ENCODE measurements at places on chromosomes 2 and 18.

DNA sequence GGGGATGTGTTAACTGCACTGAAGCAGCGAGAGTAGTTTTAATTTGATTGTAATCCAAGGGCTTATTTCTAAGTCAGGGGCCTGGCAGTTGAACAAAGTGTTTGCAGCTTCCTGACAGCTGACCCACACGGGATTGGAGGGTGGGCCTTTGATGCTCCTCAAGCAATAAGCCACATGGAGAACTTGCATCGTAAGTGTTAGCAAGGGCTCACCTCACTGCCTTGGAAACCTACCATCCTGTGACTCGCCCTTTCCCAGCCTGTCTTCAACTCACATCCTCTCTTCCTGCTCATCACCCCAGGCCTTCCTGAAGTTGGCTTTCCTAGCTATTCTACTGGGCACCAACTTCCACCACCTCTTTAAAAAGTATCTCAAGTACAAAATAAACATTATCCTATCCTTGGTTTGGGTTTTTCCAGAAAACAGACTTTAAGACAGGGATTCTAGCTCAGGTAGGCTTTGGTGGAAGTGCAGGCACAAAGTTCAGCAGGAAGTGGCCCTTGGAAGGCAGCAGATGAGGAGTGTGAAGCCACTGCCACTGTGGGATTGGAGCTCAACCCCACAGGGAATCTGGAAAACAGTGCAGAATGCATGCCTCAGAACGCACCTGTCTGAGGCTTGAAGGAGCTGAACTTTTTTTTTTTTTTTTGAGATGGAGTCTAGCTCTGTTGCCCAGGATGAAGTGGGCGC lies 31.6 kb downstream of the B3GNT2 start:
- no peak for DNase-seq

- peak; percentile 30 for DNase-seq
Measured at GRCh38 chr2:176680916-176681516, 411.8 kb downstream of the MTX2 start.

DNA sequence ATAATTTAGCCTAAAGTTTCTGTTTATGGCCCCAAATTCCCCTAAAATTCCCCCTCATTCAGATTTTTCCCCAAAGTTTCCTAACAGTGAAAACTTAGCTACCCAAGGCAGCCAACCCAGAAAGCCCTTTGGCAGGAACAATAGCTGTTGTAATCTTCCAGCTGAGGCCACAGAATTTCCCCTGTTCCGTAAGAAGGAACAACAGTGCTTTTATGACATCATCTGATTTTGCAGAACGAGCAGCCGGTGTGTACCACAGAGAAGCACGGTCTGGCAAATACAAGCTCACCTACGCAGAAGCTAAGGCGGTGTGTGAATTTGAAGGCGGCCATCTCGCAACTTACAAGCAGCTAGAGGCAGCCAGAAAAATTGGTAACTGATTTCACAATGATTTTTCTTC lies 6.3 kb downstream of the TNFAIP6 start:
- DNase-seq = peak; percentile 66

DNA sequence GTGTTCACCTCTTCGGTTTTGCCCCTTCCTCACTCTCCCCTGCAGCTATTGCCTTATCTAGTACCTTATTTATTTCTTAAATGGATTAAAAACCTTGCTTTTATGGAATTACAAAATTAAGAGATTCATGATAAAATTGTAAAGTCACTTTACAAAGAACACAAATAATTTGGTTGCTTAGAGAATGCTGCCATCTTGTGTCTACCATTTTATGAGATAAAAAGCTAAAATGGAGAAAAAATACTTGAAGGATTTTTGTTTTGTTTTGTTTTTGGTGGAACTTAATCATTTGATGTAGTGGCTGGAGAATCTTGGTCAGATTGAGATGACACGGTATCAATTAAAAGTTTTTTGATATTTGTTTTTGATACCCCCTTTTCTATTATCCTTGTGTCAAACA lies 69.6 kb downstream of the R3HDM1 start:
- DNase-seq = no peak

GRCh38 chr2:47198985-47199451 lies 43.9 kb upstream of the STPG4 start:
- peak; percentile 99 for DNase-seq

GRCh38 chr2:13576406-13577036 lies 859.8 kb downstream of the TRIB2 start:
- no peak for DNase-seq

DNA sequence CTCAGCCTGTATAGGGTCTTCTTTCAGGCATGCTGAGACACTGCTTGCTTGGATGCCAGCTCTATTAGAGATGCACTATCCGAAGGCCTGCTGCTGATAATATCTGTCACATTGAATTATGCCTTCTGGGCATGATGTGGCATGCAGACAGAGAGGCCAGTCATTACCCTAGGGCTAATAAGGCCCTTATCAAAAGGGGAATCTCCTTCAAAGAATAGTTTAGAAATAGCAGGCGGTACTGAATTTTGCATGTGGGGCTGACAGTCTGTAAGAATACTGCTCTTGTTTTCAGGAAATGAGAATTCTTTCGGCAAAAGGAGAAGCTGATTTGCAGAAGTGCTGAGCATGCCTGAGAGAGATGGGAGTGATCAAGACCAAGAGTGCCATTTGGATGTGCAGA lies 13.1 kb upstream of the LHCGR start:
- no peak for DNase-seq

DNA sequence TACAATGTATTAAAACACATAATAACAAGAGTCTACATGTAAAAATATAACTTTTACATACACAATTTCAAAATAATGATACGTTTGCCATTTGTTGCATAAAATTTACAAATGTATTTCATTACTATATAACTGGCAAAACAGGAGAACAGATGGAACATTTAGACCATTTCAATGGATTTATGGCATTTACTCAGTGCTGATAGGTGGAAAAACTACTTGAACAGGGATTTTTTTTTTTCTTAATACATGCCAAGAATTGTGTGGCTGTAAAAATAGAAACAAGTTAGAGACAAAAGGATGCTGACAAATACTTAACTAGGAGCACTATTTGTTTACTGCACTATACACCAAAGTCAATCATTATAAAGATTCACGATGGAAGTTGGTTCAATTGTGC lies 266.8 kb upstream of the CCDC68 start:
- DNase-seq = no peak

GRCh38 chr2:2528846-2529245 lies 197.8 kb upstream of the MYT1L start:
- DNase-seq = no peak

GRCh38 chr18:35642802-35643201 lies 61.3 kb downstream of the GALNT1 start:
- DNase-seq = no peak

- no peak for DNase-seq
Measured at GRCh38 chr2:191029280-191029950, 15.4 kb upstream of the STAT1 start.

GRCh38 chr2:8178911-8179310 lies 502.9 kb upstream of the ID2 start:
- DNase-seq = no peak

DNA sequence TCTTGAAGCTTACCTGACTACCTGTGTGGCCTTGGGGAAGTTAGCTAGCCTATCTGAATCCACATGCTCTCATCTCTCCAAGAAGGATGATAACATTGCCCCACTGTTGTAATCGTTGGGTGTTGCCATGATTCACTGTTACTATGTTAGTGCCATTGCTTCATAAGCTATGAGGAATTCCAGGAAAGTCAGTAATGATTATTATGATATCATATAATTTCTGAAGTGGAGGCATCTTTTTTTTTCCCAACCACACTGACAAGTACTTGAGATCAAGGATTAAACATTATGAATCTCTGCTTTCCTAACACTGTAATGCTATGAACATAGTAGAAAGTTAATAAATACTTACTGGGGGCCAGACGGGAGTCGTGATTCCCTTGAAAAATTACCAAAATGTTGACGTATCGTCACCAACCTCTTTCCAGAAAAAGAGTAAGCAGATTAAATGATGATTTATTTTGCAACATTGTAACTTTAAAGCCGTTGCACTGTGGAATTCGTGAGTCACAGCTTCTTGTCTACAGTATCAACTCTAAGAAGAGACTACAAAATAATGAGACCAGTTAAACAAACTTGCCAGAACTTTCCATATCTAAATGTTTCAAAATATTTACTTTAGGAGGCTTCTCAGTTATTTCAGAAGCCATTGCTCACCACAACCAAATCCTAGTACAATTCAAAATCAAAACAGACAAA lies 459.9 kb downstream of the PIK3C3 start:
- DNase-seq = peak; percentile 15

DNA sequence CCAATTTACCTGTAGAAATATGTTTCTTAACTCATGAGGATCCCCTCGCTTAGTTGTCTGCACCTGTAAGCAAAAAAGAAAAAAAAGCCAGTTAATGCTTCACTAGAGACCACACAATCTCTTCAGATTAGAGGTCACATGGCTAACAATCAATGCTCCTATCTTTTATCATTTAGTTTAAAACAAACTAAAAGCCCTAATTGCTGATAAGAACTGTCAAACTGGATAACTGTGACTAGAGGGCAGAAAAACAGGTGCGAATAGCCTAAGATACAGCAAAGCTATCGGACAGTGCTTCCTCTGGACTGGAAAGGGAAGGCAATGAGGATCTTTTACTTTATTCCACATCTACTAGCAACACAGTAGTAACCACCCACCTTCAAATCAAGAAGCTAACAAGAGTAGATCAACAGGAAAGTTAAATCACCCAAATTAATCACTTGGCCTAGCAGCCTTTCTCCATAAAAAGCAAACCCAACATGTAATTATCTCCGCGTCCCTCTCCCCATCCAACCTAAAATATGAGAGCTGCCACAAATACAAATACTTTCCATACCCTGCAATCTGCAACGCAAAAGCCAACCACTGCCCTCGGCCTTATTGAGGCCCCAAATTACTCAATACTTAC lies 734 bp downstream of the SLC25A12 start:
- DNase-seq = no peak

DNA sequence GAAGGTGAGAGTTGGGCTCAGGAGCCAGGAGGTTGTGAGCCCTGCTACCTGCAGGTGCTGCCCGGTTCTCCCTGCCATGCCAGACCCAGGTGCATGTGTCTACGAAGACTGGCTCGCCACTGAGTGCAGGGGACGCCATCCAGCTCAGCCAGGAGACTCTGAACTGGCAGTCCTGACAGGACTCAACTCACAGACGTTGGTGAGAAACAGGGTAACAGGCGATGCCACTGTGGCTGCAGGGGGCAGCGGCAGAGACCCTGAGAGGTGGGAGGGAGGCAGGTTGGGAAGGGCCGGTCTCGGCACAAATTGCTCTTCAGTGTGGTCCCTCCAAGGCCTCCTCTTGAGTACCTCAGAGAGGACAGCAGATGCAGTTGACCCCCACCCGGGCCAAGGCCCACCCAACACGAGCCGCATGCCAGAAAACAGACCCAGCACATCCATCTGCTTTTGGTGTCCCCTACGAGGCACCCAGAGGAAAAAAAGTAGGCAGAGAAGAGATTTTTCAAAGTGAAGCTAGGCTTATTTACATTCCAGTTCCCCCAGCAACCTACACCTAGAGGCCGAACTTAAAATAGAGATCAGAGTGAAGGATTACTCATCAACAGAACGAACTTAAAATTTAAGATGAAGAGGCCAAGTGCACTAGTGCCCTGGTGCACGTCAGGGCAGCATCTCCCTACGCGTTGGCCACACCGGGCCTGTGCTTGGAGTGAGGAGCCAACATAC lies 184.8 kb downstream of the SEPTIN10 start:
- no peak for DNase-seq

DNA sequence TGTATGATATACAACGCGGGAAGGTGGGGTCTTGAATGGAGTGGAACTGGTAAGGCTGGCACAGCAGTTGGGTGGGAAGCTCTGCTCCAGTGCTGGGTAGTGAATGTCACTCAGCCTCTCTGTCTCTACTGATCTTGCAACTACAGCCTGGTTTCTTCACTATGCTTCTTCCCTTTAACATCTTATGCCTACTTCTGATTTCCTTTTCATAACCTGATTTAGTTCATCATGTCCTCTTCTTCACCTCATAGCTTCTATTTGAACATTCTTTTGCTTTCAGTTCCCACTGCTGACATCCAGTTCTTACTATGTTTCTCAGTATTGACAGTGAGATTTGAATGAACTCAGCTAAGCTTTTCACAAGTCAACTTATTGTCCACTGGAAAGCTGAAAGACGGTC lies 286.2 kb downstream of the ARL6IP6 start:
- DNase-seq = no peak

GRCh38 chr18:79246309-79247108 lies 149.2 kb upstream of the NFATC1 start:
- DNase-seq = peak; percentile 21

DNA sequence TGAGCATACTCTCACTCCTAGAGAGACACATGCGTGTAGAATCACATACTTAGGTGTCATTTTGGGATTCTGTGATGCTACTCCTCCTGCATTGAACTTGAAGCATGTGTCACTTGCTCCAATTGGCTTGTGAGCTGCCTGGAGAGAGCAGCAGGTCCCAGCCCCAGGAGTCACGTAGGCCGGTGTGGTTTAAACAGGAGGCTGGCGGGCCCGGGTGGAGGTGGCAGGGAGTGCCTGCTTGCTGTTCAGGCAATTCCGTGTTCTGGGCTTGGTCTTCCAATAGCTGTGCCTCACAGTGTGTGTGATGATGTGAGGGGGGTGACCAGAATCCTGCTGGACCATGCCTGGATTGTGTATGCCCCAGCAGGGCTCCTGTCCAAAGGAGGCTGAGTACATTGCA lies 51.0 kb downstream of the ZNF236 start:
- no peak for DNase-seq

GRCh38 chr2:160615706-160616105 lies 122.1 kb upstream of the RBMS1 start:
- no peak for DNase-seq

- DNase-seq = no peak
Measured at GRCh38 chr2:118823633-118824032, 23.8 kb downstream of the EN1 start.

GRCh38 chr2:63604666-63605065 lies 15.9 kb downstream of the MDH1 start:
- no peak for DNase-seq

DNA sequence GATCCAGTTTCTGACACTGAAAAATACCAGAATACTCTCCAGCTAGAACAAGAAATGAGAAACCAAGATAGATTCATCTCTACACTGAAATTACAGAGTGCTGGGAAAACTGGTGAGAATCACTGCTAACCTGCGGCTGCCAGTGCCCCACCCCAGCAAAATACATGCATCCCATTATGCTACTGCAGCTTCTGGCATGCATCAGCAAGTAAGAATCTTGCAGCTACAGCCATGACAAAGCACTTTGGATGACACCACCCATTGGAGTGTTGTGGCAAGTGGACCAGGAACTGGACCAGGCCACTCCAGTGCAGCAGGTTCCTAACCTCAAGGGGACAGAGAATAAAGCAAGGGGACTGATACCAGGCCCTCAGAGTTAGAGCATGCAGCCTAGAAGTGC lies 378.8 kb upstream of the ETAA1 start:
- no peak for DNase-seq

DNA sequence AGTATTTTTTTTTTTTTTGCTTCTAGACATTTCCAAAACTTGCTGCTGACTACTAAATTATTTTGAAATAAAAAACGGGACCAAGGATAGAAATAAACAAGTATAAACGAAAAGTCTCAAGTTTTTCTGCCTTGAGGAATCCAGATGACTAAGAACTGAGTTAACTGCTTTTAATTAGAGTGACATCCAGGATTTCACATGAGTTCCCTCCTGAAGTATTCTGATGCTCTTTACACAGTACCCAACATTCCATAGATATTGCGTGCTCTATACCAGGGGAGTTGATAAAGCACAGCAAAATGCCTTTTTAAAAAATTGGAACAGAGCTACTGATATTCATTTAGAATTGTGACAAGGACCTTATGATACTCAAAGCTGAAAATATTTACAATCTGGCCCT lies 618.0 kb downstream of the CCDC85A start:
- DNase-seq = no peak

Measured in skeletal muscle cell (primary cell).